A549 (cell line): ENCODE measurements at places on chromosomes 1 and 21.

GRCh38 chr1:88922214-88922613, 30.8 kb upstream of the GTF2B start:
- DNase-seq, result no peak

DNA sequence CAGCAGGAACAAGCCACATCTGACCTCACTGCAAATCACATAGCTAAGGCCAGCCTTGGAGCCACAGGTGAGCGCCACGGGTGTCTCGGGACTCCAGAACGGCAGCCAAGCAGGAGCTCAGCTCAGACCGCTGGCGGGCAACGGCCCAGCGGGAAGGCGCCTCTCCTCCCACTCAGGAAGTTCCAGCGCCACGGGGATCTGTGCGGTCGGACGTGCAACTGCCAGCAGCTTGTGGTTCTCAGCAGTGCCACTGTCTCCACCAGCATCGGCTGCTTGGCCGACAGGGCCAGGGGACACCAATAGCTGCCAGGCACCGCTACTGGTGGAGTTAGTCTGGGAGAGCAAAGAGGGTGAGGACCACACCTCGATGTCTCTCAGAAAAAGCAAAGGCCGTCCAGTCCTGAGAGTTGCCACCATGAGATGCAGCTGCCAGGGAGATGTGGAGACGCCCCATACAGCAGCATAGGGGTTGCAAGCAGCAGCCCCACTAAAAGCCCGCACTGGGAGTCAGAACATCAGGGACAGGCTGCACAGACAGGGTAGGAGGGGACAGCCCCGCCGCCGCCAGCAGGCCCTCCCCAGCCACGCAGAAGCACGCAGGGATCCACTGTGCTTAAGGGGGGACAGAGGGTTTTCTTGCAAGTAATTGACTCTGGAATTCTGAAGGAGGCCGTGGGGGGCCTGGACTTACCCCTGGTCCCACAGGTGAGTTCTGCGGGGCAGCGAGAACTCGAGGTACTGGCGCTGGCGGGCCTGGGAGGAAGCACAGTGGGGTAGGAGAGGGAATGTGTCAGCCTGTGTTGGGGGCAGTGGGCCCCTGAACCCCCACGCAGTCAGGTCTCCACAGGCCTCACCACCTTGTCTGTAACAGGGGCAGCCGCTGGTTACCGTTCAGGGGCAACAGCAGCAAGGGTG, 83.5 kb downstream of the NPHP4 start:
- no peak for DNase-seq

GRCh38 chr21:15480160-15480559, 249.6 kb upstream of the USP25 start:
- no peak for DNase-seq

DNA sequence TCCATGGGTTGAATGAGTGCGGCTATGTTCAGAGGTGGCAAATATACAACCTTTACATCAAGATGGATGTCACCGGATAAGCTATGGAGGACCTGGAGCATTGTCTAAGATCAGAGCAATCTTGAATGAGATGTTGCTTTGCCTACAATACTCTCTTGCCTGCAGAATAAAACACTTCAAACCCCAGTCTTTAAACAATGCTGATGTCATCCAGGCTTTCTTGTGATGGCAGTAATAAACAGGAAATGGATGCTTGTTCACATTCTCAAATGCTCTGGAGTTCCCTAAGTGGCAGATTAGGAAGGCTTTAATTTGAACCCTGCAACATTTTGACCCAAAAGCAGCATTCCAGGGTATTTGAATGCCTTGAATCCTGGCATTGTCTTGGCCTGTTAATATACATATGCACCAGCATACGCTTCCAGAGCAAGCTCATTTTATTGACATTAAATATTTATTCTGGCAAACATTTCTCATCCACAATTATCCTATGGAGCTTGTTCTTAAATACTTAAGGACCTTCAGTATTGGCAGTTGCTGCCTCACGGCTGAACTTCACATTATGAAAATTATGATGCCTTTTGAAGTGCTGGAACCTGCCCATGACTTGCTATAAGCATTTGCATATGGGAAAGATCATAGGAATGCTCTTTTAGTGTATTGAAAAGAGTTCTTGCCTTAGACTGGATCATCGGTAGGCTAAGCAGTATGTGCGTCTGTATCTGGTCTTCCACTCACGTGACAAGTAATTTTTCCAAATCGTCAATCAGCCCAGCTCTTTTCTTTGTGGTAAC, 422.7 kb downstream of the SIPA1L2 start:
- DNase-seq, result no peak
